Dermis microvascular lymphatic vessel endothelial cell (primary cell): ENCODE measurements at places on chromosomes 2 and 18. TPM values are rescaled to one million over a fixed set of nuclear protein-coding genes. Genes with fewer than 3 reads are reported as not detected.
A peak's percentile ranks its signal among the peaks of the same experiment; 100 is the strongest.

GRCh38 chr2:105398336-105399206 lies at the start of gene FHL2:
Gene FHL2, minus strand, starts transcription at chr2:105399051. Its CDS starts 12,535 bp downstream, at chr2:105386516.
- peak; percentile 60 for DNase-seq

GRCh38 chr2:193907561-193907960 lies 1712.8 kb upstream of the TMEFF2 start:
- DNase-seq, result no peak

DNA sequence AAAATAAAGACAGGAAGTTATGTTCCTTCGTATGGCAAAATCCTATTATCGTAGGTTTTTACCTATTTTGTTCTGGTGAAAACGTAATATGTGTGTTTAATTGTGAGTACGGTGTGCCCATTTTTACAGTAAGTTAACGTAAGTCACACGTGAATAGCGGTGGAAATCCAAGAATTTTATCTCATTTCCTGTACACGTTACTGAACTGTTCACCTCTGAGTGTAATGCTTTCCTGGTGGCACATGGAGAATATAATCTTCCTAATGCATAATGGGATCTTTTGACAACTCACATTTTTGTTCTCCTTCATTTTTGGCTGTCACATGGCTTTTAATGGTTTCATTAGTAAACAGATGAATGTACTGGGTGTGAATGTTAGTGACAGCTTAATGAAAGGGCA lies 28.2 kb downstream of the BCL2L11 start:
- peak; percentile 94 for DNase-seq

The UGT1A8 gene
- total RNA-seq, result not detected in 2 replicates

The AQP12B gene
- not detected in 2 replicates for total RNA-seq

The SATB2 gene
- total RNA-seq, result 0.26 and 0.76 TPM in 2 replicates
